ENCODE measurements at places on chromosomes 2 and 18.
A peak's percentile ranks its signal among the peaks of the same experiment; 100 is the strongest.

- no peak for DNase-seq
Observed at GRCh38 chr18:78526275-78526674, 453.3 kb upstream of the SALL3 start.

DNA sequence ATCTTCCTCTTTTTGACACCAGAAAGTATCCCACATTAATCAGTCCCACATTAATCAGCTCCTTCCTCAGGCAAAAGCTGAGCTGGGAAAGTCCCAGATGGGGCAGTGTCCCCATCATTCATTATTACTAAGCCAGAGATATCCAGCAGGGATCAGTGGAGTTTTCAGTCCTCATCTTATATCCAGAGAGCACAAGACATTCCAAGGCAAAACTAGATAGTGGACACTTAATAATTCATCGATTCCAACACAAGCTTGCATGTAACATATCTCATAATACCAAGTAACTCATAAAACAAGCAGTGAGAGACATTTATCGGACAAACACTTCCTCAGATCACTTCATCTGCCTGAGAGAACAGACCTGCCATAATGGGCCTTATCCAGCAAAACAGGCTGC lies 53.1 kb downstream of the MCFD2 start:
- no peak for DNase-seq

- no peak for DNase-seq
Observed at GRCh38 chr18:47403949-47404348, 152.5 kb upstream of the SKOR2 start.

DNA sequence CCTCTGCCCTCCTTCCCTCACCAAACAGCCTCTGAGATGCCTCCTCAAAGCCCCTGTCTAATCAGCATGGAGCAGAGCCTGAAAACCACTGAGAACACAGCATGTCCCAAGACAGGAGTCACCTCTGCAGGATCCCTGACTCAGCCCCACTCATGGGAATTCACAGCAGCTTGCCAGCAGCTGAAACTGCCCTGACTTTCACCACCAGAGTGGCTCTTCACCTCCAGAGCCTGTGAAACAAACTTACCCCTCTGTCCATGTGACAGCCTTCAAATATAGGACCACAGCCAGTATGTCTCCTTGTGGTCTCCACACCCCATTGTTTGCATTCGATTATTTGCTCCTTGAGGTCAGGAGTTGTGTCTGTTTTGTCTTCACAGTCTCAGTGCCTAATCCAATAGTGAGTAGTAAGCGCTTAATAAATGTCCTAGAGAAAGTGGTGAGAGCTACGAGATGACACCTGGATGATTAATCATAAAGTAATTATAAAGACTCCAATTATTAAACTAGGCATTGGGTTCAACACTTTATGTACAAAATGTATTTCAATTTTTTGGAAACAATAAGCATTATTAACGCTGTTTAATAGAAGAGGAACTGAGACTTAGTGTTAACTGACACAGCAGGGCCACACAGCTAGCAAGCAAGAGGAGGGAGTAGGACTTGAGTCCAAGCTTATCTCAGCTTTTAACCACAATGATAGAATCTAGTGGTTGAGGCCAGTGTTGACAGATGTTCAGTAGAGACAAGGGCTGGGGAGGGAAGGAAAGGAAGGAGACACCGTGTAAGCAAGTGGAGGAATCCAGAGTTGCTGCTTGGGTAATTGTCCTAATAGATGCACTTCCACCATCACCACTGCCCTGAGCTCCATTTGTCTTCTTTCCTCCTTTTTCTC lies 358.7 kb upstream of the TNP1 start:
- no peak for DNase-seq

DNA sequence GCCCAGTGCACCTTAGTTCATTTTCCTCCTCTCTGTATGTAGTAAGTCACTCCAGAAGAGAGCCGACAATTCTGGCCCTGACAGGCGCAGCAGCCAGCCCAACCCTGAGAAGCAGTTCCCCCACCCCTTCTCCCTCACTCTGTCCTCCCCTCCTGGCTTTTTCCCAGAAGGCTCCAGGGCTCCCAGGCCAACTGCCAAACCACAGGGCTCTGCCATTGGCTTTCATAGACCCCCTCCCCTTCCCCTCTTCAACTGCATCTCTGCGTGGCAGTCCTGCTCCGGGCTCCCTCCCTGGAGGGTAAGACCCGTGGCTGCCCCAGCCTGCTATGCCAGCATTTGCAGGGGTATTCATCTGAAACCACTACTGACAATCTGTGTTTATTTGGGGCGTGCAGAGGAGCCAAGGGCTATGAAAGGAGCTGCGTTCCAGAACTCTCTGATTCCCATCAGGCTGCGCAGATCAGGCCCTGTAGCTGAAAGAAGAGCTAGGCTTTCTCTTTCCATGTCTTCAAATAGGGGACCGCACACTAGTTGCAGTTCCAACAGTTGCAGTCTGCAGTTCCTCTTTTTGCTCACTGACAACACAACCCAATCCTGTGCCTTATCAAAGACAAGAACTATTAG lies 388.6 kb upstream of the TNP1 start:
- no peak for DNase-seq

DNA sequence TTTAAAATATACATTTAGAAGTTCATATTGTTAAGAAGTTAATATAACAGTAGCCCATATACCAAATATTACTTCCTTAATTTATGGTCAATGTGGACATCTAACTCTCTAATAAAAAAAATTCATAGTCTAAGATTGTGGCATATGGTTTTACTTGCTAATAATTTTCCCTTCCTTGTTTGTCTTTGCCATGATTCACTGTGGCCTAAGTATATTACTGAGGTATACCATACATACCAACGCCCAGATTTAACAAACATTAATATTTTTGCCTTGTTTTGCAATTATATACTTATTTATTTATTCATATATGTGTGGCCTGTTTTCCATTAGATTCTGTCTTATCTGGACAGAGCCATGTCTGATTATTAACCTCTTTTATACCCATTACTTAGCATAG lies 54.6 kb upstream of the CCDC150 start:
- no peak for DNase-seq

DNA sequence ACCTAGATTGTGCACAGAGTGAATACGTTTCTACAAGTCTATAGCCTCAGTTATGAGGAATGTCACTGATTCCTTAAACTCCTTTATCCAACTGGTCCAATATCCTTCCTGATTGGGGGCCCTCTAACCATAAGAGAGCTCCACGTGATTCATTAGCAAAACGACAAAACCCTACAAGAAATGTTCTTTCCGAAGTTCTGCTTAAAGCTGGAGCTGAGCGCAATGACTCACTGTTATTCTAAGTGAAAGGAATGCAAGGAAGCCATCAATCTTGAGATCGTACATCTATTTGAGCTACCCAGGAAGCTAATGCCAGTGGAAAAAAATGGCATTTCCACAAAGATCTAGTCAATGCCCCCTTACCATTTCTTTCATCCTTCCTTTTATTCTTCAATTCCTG lies 354.9 kb upstream of the CDH20 start:
- no peak for DNase-seq

DNA sequence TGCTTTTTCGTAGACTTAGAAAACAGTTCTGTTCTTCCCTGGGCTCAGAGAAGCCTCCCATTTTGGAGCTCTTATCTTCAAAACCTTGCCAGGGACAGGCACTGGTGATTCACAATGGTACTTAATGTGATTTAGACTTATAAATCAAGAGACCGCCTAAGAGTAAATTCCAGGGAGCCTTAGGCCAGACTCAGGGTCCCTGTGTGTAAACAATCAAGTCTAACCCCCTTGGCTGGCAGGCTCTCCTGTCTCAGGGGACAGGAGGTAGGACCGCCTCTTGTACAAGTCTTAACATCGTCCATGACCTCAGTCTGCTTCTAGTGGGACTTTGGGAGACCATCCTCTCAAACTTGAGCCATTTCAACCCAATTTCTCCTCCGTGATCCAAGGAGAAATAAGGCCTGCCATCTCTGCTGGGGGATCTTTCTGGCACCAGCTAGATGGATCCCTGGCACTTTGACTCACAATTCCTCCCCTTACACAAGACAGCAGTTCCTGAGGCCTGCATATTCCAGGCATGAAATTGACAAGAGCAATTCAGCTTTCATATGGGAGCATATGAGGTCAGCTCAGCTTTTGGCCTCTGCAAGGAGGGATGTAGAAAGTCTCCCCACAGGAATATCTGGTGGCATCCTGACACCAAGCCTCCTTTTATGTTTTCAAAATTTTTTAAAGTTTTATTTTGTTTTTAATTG lies 487.0 kb downstream of the TNS1 start:
- DNase-seq: no peak

GRCh38 chr18:12393998-12394397 lies 13.7 kb upstream of the PRELID3A start:
- DNase-seq: no peak

DNA sequence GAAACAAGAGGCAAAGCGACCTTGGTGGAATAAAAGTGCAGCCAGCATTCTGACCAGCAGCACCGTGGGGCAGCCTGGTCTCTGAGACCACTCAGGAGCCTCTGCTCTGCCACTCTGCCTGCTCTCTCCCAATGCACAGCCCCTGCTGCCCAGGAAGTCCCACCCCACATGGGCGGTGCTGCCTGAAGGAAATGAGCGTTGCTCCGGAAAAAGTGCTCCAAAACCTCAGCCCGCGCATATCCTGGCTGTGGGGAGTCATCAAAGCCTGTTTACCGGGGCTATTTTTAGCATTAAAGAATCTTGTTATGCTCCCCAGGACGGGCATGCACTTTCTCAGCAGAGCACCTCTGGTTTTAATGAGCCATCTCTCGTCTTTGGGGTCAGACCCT lies 54.5 kb downstream of the EPAS1 start:
- peak; percentile 37 for DNase-seq

- no peak for DNase-seq
Observed at GRCh38 chr2:63057249-63058143, 6.9 kb downstream of the OTX1 start.

DNA sequence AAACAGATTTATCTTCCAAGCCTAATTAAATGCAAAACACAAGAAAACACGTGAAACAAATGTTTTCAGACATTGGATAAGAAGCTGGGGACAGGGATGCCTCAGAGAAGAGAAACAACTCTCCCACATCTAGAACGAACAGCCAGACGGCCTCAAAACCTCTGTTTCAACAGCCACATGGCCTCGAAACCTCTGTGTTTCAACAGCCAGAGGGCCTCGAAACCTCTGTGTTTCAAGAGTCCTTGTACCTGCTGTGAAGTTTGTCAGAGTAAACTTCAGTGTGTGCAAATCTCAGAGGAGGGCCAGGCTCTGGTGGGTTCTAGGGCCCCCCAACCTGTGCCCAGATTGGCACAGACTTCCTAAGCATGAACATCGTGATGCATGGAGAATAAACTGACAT lies 43.3 kb upstream of the NFATC1 start:
- DNase-seq: no peak

DNA sequence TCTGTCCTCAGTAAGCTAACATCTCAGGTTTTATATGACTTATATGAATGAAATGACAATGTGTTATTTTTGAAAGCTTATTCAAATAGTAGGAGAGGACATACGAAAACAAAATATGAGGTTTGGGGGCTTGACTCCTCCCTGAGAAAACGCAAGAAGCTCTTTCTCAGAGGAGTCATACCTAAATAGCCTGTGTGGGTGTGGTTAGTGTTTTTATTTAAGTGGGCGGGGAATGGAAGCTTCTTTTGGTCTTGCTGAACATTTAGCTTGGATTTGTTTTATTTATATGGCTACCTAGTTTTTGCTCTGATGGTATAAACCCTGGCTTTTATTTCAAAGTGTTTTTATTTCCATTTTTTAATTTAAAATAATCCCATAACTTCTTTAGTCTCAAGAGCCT lies 72.1 kb upstream of the DSG1 start:
- DNase-seq: no peak

- DNase-seq: no peak
Observed at GRCh38 chr18:2312440-2312839, 258.9 kb downstream of the METTL4 start.

GRCh38 chr2:61272421-61273070 lies 110.6 kb downstream of the C2orf74 start:
- no peak for DNase-seq

DNA sequence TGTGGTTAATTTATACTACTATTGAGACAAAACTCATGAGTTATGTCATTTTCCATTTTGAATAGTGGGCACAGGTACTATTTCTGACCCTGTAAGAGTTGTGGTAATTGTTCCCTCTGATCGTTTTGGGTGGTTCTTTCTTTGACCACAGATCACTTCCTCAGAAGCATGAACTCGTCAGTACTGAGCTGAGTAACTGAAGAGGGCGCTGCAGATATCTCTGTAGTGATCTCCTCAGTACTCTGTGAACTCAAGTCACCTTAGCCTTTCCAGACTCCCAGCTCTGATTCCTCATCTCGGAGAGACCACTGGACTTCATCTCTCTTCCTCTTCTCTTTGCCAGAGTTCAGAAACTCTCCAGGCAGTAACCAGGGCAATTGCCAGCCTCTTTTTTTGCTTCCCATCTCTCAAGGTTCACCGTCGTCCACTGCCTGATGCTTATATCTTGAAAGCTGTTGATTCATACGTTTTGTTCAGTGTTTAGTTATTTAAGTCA lies 9.4 kb upstream of the IL1RL1 start:
- no peak for DNase-seq

DNA sequence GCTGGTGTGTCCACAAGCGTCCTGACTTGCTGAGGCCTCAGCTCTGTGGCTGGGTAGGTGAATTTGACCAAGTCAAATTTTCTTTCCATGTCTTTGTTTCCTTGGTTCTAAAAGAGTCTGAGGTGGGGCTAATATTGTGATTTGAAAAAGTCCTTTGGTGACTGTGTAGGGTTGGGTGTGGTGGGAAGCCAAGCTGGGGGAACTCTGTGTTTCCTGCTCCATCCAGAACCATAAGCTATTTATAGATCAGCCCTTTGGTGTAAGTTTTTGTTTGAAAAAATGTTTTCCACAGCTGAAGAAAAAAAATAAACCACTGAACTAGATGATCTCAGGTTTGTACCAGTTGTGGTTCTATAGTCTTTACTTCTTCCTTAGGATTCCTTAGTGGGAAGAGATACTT lies 462.7 kb downstream of the TGIF1 start:
- no peak for DNase-seq

DNA sequence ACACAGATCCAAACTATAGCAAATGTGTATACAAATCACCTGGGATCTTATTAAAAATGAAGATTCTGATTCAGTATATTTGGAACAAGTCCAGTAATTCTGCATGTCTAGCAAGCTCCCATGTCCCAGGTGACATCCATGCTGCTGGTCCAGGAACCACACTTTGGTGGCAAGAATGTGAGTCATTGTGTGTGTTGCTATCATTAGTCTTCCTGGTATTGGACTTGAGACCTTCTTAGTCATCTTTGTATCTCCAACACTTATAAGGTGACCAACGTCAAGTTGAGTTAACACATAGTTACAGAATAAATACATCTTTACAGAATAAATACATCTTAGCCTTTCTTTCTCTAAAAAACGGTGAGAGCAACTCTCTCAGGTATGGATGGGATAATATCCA lies 107.9 kb upstream of the NDUFV2 start:
- no peak for DNase-seq

- no peak for DNase-seq
Observed at GRCh38 chr2:215280326-215280725, 31.5 kb upstream of the ATIC start.

- no peak for DNase-seq
Observed at GRCh38 chr18:1797235-1797634, 774.1 kb downstream of the METTL4 start.

GRCh38 chr2:151478011-151478410 lies 68.3 kb downstream of the RIF1 start:
- no peak for DNase-seq

- no peak for DNase-seq
Observed at GRCh38 chr2:88698498-88699233, 7.2 kb downstream of the RPIA start.

- DNase-seq: no peak
Observed at GRCh38 chr2:25232248-25232825, 64.0 kb upstream of the POMC start.
